Fibroblast of skin of scalp (primary cell): ENCODE measurements at places on chromosomes 16 and 17.

DNA sequence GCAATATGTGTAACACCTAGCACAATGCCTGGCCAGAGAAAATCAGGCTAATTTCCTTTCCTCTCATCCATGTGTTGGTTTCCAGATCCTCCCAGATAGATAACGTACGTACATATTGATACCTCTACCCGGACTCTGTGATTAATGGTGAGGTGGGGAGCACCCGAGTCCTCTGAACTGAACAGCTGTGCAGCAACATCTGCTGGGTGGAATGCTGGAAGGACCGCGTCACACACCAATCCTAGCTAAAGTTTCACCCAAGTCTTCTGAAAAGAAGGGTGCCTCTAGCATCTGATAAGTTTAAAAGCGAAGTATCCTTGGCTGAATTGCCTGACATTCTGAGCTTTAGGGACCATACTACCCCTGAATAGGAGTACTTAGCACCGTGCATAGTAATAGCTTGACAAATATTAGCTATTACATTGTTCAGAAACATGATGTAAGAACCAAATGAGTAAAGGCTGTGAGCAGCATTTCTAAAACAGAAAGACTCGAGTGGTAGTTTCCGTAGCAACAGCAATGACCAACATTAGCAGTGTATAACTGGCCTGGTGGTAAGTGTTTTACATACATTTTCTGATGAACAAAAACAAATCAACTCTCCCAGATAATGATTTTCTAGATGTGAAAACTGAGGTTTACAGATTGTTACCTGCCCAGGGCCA lies 91.4 kb downstream of the SYCE1L start:
- DNase-seq: peak; percentile 57

- no peak for DNase-seq
Observed at GRCh38 chr17:4569591-4569990, 9.2 kb upstream of the GGT6 start.

DNA sequence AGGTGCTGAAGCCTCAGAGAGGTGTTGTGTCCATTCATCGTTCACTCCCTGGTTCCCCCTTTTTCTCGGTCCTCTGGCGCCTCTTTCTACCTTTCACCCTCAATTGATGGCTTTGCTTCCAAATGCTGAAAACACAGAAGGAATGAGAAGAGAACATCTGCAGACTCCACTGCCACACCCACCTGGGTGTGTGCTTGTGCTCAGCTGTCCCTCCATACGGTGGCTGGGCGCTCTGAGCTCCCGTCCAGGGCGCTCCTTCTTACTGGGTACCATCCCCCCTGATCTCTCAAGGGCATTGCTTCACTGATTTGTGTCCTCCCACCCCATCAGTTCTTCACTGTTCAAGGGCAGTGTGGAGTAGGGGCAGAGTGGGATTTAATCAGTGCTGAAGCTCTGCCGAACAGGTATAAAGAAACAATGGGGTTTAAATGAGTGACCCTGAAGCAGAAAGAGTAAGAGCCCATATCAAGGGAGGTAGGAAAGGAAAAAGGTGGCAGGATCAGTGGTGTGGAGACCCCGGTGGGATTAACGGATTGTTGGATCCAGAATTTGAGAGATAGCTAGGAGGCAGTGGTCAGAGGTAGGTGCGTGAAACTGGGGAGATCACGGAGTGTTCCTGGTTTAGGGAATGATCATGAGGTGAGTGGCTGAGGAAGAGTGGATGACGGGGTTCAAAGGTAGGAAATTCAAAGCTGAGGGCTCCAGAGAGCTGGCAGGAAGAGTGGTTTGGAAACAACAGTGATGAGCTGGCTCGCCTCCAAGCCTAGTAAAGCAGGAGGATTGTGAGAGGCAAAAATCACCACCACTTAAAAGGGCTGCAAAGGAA lies 40.8 kb downstream of the MRTFB start:
- DNase-seq: no peak

DNA sequence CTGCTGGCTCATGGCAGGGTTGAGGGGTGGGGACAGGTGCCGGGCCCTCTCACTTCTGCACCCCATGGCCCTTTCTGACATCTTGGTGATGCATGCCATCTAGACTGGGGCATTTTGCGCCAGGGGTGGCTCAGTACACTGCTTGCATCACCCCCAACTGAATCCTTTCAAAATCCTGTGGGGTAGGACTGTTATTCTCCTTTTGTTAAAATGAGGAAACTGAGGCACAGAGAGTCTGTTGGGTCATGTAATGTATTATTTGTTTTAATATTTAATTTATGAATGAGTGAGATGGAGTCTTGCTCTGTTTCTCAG lies 9.9 kb downstream of the ADCY7 start:
- DNase-seq: no peak
